NCI-H1694 (cell line): ENCODE measurements at places on chromosomes 1 and 21.

DNA sequence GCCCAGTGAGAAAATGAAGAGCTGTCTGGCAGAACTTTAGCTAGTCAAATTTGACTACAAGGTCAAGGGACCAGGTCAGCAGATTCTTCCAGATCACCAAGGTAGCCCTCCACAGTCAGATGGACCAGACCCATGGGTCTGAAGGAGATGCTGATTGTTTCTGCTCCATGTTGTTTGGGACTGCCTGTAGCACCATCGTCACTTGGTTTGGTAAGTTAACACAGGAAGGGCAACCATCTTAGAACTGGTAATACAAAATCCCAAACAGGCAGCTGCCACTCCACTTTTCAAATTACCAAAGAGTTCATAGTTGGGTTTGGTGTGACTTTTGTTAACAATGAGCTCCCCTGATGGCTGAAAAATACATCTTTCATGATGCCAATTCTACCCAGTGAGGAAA lies 9.0 kb downstream of the ITPKB start:
- DNase-seq: no peak

GRCh38 chr1:24179251-24179840 lies 7.7 kb downstream of the IFNLR1 start:
- no peak for DNase-seq

GRCh38 chr1:104973516-104973915 lies 1223.8 kb downstream of the AMY1C start:
- DNase-seq: no peak

DNA sequence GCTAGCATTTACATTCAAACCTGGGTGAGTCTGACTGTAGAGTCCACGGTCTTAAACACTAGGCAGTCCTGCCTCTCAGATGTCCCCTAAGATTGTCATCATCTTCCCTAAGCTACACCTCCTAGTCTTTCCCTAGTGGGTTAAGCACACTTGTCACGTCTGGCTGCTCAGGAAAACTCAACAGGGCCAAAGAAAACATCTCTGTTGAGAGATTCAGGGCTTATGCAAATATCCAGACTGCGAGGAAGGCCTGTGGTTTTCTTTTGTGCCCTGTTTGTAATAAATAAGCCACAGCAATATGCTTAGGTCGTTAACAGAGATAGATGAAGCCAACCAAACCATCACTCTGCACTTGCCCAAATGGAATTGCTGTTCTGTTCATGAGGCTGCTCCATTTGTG lies 472.6 kb upstream of the DEPDC1 start:
- DNase-seq: no peak

- DNase-seq: no peak
These were observed 1.4 kb downstream of the CXADR start for GRCh38 chr21:17514124-17514845.

DNA sequence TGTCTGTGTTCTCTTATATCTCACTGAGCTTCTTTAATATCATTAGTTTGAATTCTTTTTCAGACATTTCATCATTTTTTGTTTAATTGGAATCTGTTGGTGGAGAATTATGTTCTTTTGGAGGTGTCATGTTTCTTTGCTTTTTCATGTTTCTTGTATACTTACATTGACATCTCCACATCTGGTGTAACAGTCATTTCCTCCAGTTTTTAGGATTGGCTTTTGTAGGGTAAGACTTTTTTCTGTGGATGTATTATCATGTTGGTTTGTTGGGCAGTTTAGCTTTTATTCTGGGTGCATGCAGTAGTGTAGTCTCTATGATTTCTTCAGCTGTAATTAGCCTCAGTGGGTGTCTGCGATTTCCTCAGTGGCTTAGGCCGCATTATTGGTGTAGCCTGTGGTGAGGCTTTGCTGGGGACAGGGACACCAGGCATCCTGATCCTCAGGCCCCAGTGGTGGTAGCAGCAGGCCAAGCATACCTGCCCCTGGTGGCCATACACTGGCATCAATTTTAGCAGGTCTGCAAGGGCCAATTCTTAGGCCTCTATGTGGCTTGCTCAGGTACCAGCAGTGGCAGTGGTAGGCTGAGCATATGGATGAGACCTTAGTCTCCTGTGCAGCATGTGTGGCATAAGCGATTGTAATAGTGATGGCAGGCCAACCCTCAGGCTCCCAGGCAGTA lies 77.6 kb upstream of the SAMD13 start:
- no peak for DNase-seq
